CD4-positive, alpha-beta T cell treated with Interferon alpha-2 for 1 hour (primary cell): ENCODE measurements at places on chromosomes 2 and 18.

GRCh38 chr2:128487650-128488387, 169.2 kb upstream of the HS6ST1 start:
- DNase-seq: no peak

- no peak for DNase-seq
These were observed 17.1 kb upstream of the NR4A2 start for GRCh38 chr2:156349605-156350004.

DNA sequence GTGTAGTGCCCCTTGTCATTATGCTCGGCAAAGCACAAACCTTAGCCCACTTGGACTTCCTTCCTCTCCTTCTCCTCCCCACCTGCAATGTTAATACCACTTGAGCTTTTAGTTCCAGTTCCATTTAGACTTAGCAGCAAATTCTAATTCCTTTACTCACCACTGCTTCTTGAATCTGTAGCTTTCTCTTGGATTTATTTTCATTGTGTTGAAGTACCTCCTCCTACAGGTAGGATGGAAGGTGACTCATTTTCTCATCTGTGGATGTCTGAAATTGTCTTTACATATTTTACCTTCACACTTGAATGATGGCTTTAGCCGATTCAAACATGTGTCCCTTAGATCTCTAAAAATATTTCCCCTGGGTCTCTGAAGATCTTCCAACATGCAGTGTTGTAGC, 32.8 kb upstream of the BIN1 start:
- no peak for DNase-seq

GRCh38 chr2:28085201-28085600, 194.7 kb downstream of the BABAM2 start:
- DNase-seq: no peak

DNA sequence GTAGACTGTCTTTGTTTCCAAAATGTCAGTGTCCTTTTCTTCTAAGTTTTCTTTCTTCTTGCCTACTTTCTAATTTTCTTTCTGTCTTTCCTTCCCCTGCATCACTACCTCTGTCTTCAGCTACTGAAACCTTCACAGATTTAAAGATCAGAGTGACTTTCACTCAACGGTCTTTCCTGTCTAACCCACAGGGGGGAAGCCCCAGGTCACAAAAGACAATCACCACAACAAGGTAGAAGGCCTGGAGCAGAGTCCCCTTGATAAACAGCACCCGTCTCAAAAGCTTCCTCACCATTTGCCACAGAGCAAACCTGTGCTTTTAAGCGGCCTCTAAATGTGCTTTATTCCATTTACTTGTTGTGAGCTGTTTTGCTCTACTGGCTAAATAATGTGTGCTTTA, 665.4 kb downstream of the BCL11A start:
- DNase-seq: peak; percentile 58

DNA sequence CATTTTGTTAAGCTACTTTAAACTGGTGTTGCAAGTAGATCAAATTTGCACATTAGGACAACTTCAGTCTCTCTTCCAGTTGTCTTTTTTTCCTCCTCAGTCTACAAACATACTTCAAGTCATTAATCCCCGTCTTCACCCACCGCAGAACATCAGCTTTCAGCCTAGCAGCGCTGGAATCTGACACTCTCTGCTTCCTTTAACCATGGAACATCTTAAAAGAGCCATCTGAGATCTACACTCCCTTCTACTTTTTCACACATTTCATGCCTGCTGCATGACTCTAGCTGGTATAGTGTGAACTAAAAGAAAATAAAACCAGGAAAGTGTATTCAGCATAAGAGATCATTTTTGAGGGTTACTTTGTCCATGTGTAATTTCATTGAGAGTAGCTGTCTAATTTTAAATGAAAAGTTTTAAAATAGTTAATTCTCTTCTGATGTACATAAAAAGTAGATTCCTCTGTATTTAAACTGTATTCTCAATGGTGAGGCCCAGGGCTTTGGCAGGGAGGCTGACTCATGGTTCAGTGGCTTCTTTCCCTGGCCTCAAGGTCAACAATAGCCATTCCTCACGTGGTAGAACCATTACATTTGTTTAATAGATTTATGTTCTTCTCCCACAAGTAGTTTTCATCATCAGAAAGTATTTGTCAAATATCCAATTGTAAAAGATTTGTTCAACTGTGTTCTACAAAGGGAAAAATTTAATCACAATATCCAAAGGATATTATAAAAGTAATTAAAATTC, 16.5 kb downstream of the SGPP2 start:
- no peak for DNase-seq

- no peak for DNase-seq
These were observed 45.7 kb upstream of the RAPH1 start for GRCh38 chr2:203580844-203581243.

- no peak for DNase-seq
These were observed 37.2 kb downstream of the AQP12A start for GRCh38 chr2:240728827-240729226.

GRCh38 chr2:122652670-122653069, 897.2 kb downstream of the TSN start:
- no peak for DNase-seq

DNA sequence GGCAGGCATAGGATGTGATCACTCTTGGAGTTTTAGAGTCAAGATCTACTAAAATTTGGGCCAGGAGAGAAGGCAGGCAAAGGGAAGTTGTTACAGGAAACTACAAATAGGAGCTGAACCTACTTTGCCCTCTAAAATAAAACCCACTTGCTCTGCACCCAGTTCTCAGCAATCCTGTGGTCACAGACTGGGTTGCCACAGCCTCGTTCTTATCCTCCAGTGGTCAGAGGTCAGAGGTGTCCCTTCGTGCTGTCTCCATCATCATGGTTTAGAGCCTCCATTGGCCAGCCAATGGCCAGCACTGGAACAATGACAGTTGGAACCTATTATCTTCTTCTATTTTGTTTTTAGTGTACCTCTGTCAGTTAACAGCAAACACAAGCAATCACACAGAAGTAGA, 90.7 kb upstream of the TNP1 start:
- DNase-seq: no peak

DNA sequence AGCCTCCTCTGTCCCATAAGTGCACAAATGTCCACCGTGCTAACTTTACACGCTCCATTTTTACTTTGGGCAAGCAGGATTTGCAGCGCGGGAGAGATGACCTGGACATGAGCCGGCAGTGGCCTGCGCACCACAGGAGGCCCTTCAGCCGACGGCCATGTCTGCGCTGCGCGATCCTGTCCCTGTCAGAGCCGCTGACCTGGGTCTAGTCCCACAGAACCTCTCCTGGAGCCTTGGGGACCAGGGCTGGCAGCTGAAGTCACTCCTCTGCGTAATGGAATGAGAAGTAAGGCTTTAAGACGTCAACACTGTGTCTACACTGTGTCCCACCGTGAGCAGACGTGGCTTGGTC, 29.6 kb downstream of the ADI1 start:
- no peak for DNase-seq
